ENCODE measurements at places on chromosomes 1 and 21.

GRCh38 chr1:31366796-31367195, 6.1 kb downstream of the FABP3 start:
- no peak for DNase-seq
- H3K36me3 ChIP-seq = no peaks in the 10 kb centered on the region
- H3K4me1 ChIP-seq = no peaks in the 10 kb centered on the region
- H3K27me3 ChIP-seq = no peaks in the 10 kb centered on the region

- peaks cover 28% of the 10 kb centered on the region for H3K4me1 ChIP-seq
- H3K36me3 ChIP-seq = no peaks in the 10 kb centered on the region
- H3K27me3 ChIP-seq = no peaks in the 10 kb centered on the region
Observed at GRCh38 chr21:42319376-42319775, 4.2 kb upstream of the TFF3 start.

- DNase-seq = no peak
- no peak overlapping the region for H3K27ac ChIP-seq
- H3K36me3 ChIP-seq = no peaks in the 10 kb centered on the region
- H3K4me3 ChIP-seq = no peak overlapping the region
- H3K4me1 ChIP-seq = no peaks in the 10 kb centered on the region
Observed at GRCh38 chr1:78289603-78290002, 201.2 kb upstream of the PTGFR start.

- no peak overlapping the region for H3K27ac ChIP-seq
- no peaks in the 10 kb centered on the region for H3K36me3 ChIP-seq
- DNase-seq = no peak
- no peak overlapping the region for H3K4me3 ChIP-seq
- H3K27me3 ChIP-seq = no peaks in the 10 kb centered on the region
Observed at GRCh38 chr1:191729742-191730141, 428.5 kb upstream of the RGS18 start.

DNA sequence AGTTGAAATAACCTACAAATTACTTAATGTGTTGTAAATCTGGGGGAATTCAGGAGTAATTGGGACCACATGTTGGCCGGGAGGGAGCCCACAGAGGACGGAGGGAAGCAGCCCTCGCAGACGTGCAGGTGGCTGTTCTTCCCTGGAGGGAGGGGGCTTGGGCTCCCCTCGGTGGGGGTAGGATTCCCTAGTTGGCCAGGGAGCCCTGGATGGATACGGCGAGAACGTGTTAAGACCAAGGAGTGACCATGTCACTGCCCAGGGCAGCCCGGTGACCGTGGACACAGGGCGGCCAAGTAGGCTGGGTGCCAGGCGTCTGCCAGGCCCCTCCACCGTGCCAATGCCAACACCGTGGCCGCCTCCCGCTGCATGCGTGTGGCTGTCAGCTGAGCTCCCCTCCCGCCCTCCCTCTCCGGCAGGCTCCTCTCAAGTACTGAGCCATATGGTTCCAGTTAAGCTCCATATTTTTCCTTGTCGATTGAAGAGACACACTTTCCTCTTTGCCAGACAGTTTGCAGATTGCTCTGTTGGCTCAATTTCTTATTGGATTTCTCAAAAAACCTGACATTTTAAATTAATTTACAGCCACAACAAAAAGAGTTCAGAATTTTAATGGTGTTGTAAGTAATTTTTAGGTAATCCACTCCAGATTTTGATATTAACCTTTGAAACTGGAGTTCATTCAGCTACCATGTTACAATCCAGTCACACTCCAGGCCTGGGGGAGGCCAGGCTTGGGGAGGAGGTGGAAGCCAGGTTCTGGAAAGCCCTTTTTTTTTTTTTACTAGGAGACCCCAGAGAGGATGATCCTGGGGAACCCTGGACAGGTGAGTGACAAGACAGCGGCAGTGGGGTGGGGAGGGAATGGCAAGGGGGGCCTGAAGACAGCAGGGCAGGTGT, 71.2 kb downstream of the CASZ1 start:
- H3K27me3 ChIP-seq = no peaks in the 10 kb centered on the region
- peaks cover 60% of the 10 kb centered on the region for H3K4me1 ChIP-seq
- H3K4me3 ChIP-seq = no peak overlapping the region
- no peaks in the 10 kb centered on the region for H3K36me3 ChIP-seq

DNA sequence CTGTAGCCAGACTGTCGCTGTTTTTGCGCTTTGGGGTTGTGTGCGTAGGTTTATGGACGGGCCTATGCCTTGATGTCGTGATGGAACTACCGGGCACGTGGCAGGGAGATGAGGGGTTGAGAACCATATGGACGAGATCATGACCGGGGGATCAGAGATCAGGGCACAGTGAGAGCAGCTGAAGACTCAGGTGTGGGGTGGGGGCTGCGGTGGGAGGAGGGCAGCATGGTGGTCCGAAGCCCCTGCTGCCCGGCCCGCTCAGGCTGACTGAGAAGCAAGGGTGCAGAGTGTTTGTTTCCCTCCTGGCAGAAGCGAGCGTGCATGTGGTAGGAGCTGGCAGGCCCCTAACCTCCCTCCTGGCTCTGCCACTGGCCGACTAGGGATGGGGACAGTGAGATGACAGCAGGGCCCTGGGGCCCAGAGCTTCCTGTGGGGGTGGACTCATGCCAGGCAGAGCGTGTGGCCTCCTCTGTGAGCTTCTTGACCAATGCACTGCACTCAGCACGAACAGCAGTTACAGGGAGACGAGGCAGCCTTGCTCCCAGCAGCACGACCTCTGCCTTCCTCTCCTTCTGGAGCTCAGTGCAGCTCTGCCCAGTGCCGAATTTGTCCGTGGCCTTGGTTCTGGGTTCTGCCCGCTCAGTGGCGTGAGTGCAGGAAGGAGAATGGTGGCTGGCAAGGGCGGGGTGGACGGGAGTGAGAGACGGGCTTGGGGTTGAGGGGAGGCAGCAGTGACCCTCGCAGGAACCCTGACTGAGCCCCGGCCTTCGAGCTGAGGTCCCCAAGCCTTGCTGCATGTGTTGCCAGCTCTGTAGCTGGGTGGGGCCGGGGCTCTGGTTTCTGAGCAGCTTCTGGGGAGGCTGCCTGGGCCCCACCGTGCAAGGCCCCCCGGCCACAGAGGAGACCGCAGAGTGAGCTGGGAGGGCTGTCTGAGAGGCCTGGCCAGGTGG, 22.2 kb upstream of the LRRC3 start:
- H3K4me3 ChIP-seq = no peak overlapping the region
- DNase-seq = no peak
- no peak overlapping the region for H3K27ac ChIP-seq

DNA sequence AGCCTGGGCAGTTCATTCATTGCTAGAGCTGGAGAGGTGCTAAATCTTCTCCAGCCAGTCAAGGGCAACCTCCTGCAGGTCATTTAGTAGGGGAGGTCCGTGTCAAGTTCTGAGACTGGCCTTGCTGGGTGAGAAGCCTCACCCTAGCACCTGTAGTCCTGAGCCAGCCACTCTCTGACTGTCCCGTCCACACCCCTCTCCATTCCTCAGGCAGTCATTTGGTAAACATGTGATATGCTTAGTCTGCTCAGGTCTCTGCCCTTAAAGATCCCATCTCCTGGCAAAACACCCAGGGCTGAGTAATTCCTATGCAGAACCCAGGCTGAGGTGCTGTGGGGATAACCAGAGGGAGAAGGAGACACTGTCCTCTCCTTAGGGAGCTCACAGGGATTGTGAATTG, 13.7 kb upstream of the IGFN1 start:
- no peak overlapping the region for H3K4me3 ChIP-seq
- H3K36me3 ChIP-seq = no peaks in the 10 kb centered on the region
- no peak overlapping the region for H3K27ac ChIP-seq
- peaks cover 2% of the 10 kb centered on the region for H3K27me3 ChIP-seq
- H3K4me1 ChIP-seq = no peaks in the 10 kb centered on the region
- no peak for DNase-seq

- H3K27me3 ChIP-seq = no peaks in the 10 kb centered on the region
- DNase-seq = no peak
- peaks cover 3% of the 10 kb centered on the region for H3K4me1 ChIP-seq
- H3K27ac ChIP-seq = no peak overlapping the region
- no peak overlapping the region for H3K4me3 ChIP-seq
Observed at GRCh38 chr21:45504021-45504515, 38.2 kb downstream of the SLC19A1 start.

DNA sequence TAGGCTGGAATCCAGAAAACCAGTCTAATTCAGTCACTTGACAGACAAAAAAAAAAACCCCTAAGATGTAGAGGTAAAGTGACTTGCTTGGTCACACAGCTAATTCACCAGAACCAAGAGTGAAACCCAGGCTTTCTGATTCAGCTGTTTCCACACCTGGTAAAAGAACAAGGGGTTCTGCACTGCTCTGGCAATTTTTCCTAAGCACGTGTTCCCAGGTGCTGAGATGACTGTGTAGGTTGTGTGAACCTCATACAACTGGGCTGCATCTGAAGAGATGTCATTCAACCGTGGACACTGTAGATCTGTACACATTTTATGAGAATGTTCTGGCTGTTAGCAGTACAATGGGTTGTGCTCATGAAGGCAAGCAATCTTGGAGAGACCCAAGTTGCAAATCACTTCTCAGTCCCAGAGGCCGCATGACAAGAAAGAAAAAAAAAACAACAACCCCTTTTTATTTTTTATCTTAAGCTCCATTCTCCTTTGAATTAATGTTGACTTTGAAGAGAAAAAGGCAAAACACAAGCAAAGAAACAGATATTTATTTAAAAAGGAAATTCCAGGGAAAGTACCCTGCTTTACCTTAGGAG, 95.4 kb downstream of the INTS7 start:
- H3K4me3 ChIP-seq = no peak overlapping the region
- no peak overlapping the region for H3K27ac ChIP-seq
- no peaks in the 10 kb centered on the region for H3K27me3 ChIP-seq
- no peaks in the 10 kb centered on the region for H3K4me1 ChIP-seq
- DNase-seq = no peak

DNA sequence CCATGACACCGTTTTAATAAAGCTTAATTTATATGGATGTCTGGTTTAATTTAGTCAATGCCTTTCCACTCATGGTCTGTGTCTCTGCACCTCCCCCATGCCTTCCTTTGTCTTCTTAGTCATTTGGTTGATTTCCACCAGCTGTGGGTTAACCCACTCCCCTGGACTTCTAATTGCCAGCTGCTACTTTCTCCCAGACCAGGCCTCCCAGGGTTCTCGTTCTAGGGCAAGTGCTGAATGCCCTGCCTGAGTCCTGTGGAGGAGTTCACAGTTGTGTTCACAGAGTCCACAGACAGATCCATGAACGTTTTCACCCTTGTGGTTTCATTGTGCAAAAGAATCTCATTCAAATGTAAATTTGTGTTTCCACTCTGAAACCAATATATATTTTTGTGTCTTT, 243.4 kb downstream of the NUF2 start:
- H3K27me3 ChIP-seq = peaks cover 6% of the 10 kb centered on the region
- H3K27ac ChIP-seq = no peak overlapping the region
- H3K4me1 ChIP-seq = peaks cover 36% of the 10 kb centered on the region
- H3K36me3 ChIP-seq = no peaks in the 10 kb centered on the region

DNA sequence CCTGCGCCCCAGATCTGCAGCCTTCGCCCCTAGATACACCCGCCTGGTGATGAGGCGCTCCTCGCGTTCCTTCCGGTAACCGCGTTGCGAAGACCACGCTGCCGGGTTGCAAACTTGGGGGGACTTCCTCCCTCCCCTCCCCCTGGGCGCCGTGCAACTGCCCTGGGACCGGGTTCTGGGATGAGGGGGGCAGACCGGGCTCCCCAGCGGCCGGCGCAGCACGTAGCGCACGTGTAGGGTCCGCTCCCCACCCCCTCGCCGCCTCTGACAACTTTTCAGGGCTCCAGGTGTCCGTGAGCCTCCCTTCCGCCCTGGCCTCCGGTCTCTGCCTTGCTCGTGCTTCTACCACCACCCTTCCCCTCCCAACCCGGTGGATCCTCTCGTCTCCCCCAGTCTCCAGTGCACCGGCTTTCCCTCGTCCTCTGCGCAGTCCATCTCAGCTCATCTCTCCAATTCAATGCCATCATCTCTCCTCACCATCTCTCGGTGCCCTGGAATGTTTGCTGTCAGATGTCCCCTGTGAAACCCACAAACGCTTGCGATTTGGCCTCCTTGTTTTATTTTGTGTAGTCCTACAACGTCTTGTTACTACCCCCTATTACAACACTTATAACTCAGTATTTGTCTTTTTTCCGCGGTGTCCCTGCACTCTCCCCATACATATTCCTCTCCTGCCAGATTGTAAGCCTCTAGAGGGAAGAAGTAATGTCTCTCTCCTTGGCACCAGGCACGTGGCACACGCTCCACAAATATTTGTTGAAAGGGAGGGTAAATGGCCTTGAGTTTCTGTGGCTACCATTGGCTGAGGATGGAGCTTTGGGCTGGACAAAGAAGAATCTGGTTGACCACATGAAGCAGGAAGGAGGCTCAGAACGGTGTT, 782 bp downstream of the PCAT6 start:
- H3K36me3 ChIP-seq = no peaks in the 10 kb centered on the region
- DNase-seq = no peak
- H3K27me3 ChIP-seq = peaks cover 20% of the 10 kb centered on the region
- H3K4me3 ChIP-seq = peak overlapping the region; percentile 96
- peaks cover 34% of the 10 kb centered on the region for H3K4me1 ChIP-seq
- H3K27ac ChIP-seq = no peak overlapping the region

DNA sequence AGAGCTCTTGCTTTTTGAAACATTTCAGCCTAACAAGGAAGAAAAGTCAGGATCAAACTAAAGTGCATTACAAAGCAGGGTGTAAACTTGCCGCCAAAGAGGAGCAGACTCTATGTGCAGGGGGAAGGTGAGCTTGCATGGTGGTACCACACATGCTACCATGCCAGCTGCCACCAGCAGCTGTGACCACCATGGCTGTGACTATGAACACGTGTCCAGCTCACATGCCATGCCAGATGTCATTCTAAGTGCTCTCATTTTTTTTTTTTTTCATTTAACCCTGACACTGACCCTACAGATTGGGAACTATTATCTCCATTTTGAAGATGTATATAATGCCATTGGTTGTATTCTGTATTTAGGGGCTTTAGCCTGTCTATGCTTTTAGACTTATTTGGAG, 79.0 kb downstream of the PCP4 start:
- DNase-seq = no peak
- H3K27ac ChIP-seq = no peak overlapping the region
- no peak overlapping the region for H3K4me3 ChIP-seq
- peaks cover 1% of the 10 kb centered on the region for H3K4me1 ChIP-seq

GRCh38 chr21:14877581-14878228, 187.1 kb downstream of the NRIP1 start:
- no peak overlapping the region for H3K27ac ChIP-seq
- no peak for DNase-seq
- no peaks in the 10 kb centered on the region for H3K36me3 ChIP-seq
- no peaks in the 10 kb centered on the region for H3K27me3 ChIP-seq

GRCh38 chr1:45607404-45608074, 16.3 kb downstream of the CCDC17 start:
- H3K4me1 ChIP-seq = no peaks in the 10 kb centered on the region
- H3K36me3 ChIP-seq = peaks cover 38% of the 10 kb centered on the region
- DNase-seq = no peak
- no peak overlapping the region for H3K4me3 ChIP-seq
- H3K27ac ChIP-seq = no peak overlapping the region
- no peaks in the 10 kb centered on the region for H3K27me3 ChIP-seq

DNA sequence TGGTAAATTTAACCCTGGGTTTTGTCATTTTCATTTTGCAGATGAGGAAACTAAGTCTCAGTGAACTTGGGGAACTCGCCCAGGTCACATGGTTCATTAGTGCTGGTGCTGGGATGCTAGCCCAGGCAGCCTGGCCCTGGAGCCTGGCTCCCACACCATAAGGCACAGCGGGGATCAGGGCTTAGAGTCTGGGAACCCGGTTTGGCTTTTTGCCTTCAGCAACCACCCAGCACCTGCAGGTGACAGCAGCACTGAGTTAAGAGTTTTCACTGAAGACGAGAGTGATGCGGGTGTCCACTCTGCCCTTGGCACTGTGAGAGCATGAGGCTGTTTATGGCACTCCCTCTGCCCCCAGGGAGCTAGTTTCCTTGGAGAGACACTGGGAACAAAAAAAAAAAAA, 18.4 kb upstream of the CD101 start:
- no peaks in the 10 kb centered on the region for H3K27me3 ChIP-seq
- no peak overlapping the region for H3K4me3 ChIP-seq
- no peaks in the 10 kb centered on the region for H3K4me1 ChIP-seq
- H3K27ac ChIP-seq = no peak overlapping the region
- no peaks in the 10 kb centered on the region for H3K36me3 ChIP-seq
